ENCODE measurements at places on chromosomes 5 and 9.
A peak's percentile ranks its signal among the peaks of the same experiment; 100 is the strongest.

DNA sequence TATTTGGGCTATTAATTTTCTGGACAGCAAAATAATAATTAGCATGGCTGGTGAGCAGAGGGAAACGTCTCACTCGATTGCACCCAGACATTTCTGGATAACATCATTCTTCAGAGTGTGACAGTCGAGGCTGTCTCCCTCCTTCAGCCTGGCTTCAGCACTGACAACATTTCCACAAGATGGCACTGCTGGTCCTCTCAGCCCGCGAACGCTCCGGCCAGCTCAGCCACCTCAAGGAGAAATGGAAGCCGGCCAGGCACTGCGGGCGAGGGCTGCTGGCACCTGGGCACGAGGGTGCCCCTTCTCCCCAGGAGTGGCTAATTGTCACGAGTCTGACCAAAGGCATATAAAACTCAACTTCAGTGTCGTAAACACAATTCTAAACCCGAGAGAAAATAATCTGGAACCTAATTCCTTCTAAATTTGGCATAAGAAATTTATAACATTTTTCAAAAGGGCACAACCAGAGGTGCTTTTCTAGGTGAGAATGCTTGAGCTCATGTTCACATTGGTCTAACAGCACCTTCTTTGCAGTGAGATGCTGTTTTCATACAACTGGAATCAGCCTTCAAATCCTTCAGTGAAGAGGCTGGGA, 65.9 kb downstream of the DAP start:
- peaks cover 29% of the 10 kb centered on the region for H3K4me1 ChIP-seq
- no peak overlapping the region for H3K27ac ChIP-seq
- H3K36me3 ChIP-seq = peaks cover 3% of the 10 kb centered on the region
- peak; percentile 53 for DNase-seq

DNA sequence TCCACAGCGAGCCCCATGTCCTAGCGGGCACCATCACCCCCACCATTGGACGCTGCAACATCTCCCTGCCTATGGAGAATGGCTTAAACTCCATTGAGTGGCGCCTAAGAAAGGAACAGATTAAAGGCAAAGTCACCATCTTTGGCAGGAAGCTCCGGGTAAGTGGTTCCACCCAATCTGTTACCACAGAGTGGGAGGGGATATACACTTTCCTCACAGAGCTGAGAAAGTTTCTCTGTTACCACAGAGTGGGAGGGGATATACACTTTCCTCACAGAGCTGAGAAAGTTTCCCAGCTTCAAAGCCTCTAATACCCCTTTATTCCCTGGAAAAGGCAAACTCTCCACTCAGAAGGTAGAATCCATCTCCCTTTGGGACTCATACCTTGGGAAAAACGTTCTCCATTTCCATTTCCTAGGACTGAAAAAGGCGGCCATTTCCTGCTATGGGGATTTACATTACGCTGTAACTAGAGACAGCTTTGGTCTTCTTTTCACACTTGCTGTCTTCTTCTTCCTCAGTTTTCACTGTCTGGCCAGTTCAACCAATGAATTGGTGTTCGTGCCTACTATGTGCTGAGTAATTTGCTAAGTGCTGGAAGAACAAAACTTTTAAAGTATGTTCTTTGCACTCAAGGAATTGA, 63.4 kb upstream of the WWC1 start:
- H3K36me3 ChIP-seq = peaks cover 2% of the 10 kb centered on the region
- H3K4me3 ChIP-seq = no peak overlapping the region
- no peaks in the 10 kb centered on the region for H3K4me1 ChIP-seq
- no peak overlapping the region for H3K27ac ChIP-seq
- H3K27me3 ChIP-seq = no peaks in the 10 kb centered on the region
- no peak for DNase-seq

DNA sequence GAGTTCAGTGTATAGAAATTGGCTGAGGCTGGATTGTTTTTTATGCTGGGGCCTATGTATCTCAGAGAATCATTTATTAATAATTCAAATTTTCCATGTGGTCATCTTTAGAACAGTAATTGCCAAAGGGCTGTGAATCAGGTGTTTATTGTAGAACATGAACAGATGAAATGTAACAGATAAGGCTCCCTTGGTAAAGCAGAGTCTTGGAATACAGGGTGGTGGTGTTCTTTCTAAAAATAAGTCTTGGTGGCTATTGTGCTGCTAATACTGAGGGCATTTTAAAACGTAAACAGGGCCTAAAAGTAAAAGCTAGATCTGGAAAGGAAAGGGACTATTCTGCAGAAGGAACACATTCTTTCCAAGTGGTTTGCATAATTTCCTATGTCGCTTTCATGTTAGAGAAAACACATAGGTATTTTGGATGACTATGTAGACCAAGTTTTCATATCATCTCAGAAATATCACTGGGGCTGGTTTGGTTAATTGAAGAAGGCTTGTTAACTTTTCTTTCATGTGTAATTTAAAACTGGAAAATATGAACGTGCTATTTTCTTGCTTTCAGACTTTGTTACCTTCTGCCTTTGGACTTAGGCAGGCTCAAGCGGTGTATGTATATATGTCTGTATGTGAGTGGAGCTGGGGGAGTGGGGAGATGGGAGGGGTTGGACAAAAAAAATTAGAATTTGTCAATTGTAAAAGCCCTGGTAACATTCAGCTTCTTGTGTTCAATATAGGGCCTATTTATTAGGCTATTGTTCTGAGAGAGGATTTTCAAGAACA, 119.9 kb upstream of the ANKRD55 start:
- peaks cover 39% of the 10 kb centered on the region for H3K4me1 ChIP-seq
- H3K4me3 ChIP-seq = no peak overlapping the region
- H3K36me3 ChIP-seq = no peaks in the 10 kb centered on the region
- DNase-seq = no peak
- no peak overlapping the region for H3K27ac ChIP-seq
- H3K27me3 ChIP-seq = no peaks in the 10 kb centered on the region

DNA sequence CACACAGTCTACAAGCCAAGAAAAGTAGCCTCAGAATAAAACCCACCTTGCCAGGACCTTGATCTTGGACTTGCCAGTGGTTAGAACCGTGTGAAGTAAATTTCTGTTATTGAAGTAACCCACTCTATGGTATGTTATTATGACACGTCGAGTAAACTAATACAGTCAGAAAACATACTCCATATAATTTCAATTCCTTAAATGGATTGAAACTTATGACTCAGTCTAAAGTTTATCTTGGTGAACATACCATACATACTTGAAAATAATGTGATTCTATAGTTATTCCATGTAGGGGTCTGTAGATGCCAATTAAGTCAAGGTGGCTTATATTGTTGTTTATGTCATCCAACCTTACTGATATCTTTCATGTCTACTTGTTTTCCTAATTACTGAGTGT, 950.7 kb downstream of the TLE4 start:
- no peak for DNase-seq
- no peaks in the 10 kb centered on the region for H3K27me3 ChIP-seq
- H3K27ac ChIP-seq = no peak overlapping the region

GRCh38 chr9:32965999-32966722, 35.3 kb downstream of the APTX start:
- H3K4me3 ChIP-seq = no peak overlapping the region
- H3K27ac ChIP-seq = no peak overlapping the region
- H3K4me1 ChIP-seq = peaks cover 5% of the 10 kb centered on the region

GRCh38 chr9:130172161-130172857, at the start of gene NCS1:
TSS of gene NCS1 (plus strand) at chr9:130172404. CDS start at chr9:130172664, 260 bp downstream.
- peak within 1 kb of the TSS; percentile 94 for H3K4me3 ChIP-seq
- DNase-seq = peak; percentile 60
- H3K36me3 ChIP-seq = peaks cover 2% of the 10 kb centered on the region
- H3K4me1 ChIP-seq = peaks cover 22% of the 10 kb centered on the region
- H3K27me3 ChIP-seq = no peaks in the 10 kb centered on the region
- no peak within 1 kb of the TSS for H3K27ac ChIP-seq

DNA sequence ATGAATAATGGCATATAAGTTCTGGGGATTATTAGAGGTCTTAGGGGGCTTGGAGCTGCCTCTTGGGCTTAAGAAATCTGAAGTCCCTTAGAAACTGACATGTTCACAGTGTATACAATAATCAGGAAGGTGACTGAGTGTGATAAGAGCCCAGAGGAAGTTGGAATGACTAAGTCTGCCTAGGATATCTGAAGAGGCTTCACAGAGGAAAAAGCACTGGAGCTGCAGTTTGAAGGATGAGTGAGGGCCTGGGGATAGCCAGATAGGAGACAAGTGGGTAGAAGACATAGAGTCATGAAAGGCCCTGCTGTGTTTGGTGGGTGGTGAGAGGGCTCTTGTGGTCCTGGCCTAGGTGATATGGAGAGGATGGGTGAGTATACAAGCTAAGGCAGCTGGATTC, 8.8 kb downstream of the NEUROG1 start:
- peaks cover 11% of the 10 kb centered on the region for H3K36me3 ChIP-seq
- DNase-seq = no peak
- no peak overlapping the region for H3K27ac ChIP-seq
- no peaks in the 10 kb centered on the region for H3K4me1 ChIP-seq
- H3K4me3 ChIP-seq = no peak overlapping the region

DNA sequence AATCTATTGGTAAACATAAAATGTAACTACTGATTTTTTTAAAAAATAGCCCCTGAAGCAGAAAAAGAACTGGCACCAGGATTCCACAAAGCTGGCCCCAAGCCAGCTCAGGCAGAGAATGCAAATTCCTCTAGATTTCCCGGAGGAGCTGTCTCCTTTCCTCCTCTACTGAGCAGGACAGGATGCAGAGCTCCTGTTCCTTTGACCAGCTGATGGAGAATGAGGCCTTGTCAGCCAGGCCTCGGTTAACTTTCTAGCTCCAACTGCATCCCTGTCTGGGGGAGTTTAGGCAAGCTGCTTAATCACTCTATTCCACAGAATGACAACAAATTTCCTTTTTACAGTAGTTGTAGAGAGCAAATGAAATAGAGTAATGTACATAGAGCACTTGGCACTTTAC, 155.5 kb downstream of the GNAQ start:
- peaks cover 3% of the 10 kb centered on the region for H3K36me3 ChIP-seq
- DNase-seq = no peak
- no peaks in the 10 kb centered on the region for H3K27me3 ChIP-seq
- peaks cover 7% of the 10 kb centered on the region for H3K4me1 ChIP-seq
- H3K4me3 ChIP-seq = no peak overlapping the region

GRCh38 chr5:74413403-74414048, 227.0 kb downstream of the ENC1 start:
- no peak for DNase-seq
- no peak overlapping the region for H3K27ac ChIP-seq
- H3K27me3 ChIP-seq = no peaks in the 10 kb centered on the region
- peaks cover 47% of the 10 kb centered on the region for H3K4me1 ChIP-seq
- no peaks in the 10 kb centered on the region for H3K36me3 ChIP-seq
- H3K4me3 ChIP-seq = no peak overlapping the region

GRCh38 chr5:78747705-78748359, 99.3 kb upstream of the LHFPL2 start:
- peaks cover 2% of the 10 kb centered on the region for H3K27me3 ChIP-seq
- no peaks in the 10 kb centered on the region for H3K36me3 ChIP-seq
- H3K4me1 ChIP-seq = peaks cover 37% of the 10 kb centered on the region
- H3K27ac ChIP-seq = peak overlapping the region; percentile 70
- no peak for DNase-seq

- H3K4me3 ChIP-seq = no peak overlapping the region
- H3K36me3 ChIP-seq = no peaks in the 10 kb centered on the region
- H3K4me1 ChIP-seq = peaks cover 17% of the 10 kb centered on the region
- peaks cover 5% of the 10 kb centered on the region for H3K27me3 ChIP-seq
- DNase-seq = no peak
- H3K27ac ChIP-seq = no peak overlapping the region
These were observed 190.6 kb upstream of the MSX2 start for GRCh38 chr5:174533751-174534241.

DNA sequence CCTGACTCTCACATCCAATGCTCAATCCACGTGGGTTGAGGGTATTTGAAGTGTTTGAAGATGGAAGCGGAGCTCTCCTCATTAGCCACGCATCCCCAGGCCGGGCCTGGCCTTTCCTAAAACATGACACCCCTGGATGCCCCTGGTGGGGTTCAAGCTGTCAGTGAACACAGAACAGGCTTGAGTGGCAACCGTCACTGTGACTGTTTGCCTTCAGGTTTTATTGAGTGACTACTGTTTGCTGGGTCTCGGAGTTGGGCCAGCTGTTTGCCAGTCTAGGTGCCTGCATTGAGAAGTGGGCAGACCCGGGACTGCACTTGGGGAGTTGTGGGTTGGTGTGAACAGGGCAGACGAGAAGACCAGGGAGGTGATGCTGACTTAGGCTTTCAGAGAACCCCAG, 7.8 kb upstream of the OLFM1 start:
- no peaks in the 10 kb centered on the region for H3K36me3 ChIP-seq
- H3K4me1 ChIP-seq = peaks cover 15% of the 10 kb centered on the region
- DNase-seq = no peak
- H3K27me3 ChIP-seq = peaks cover 33% of the 10 kb centered on the region

GRCh38 chr5:68911840-68912690, 181.7 kb upstream of the SLC30A5 start:
- H3K27me3 ChIP-seq = no peaks in the 10 kb centered on the region
- H3K4me3 ChIP-seq = no peak overlapping the region
- no peak for DNase-seq
- no peaks in the 10 kb centered on the region for H3K4me1 ChIP-seq
- H3K27ac ChIP-seq = peak overlapping the region; percentile 82

DNA sequence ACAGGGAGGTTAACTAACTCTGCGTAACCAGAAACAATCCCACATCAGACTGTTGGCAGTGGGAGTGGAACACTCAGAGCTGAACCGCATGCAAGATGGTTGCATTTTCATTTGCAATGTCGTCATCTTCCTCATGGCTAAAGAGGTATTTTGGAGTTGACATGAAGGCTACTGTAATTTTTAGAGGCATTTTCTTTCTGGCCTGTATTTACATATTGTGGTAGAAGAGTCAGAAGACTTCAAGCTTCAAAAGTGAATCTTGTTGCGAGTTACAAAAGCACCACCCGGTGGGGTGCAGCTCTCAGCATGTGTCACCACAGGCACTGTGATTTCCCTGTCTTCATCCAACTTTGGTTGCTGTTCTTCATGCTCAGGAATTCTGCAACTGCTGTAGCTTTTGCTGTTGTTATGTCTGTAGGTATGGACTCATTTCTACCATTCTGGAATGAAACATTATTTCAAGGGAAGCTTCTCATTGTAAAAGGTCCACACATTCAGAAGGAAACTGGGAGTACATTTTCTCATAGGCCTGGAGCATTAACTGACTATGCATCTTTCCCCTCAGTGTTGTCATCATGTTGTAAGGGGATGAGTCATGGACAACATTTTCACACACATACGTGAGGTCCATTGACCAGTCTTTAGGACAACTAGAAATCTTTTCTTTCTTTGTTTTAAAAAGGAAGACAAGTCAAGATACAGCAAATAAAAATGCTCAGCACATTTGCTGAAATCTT, 35.4 kb upstream of the GDNF start:
- H3K27me3 ChIP-seq = peaks cover 5% of the 10 kb centered on the region
- no peaks in the 10 kb centered on the region for H3K36me3 ChIP-seq
- no peak for DNase-seq
- H3K4me3 ChIP-seq = no peak overlapping the region
- H3K27ac ChIP-seq = no peak overlapping the region

All from neural crest cell (in vitro differentiated cells).